Endothelial cell (in vitro differentiated cells): ENCODE measurements at places on chromosomes 2 and 18.

DNA sequence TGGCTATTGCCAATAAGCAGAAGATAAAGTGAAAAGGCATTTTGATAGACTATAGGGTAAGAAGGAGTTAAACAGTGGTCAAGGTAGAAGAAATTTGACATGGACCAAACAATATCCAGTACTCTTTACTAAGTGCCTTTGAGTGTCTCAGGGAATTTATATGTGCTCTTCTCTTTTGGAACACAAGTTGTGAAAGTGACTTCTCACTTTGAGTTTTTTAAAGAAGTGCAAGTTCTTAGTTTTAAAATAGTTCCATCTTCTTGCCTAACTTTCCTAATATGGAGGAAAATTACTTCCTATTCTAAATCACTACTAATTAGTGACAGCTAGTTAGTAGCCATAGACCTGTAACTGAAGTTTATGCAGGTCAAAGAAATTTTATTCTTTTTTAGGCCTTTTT, 63.4 kb downstream of the AFTPH start:
- no peaks in the 10 kb centered on the region for H3K36me3 ChIP-seq
- no peak overlapping the region for H3K27ac ChIP-seq
- H3K27me3 ChIP-seq, result peaks cover 3% of the 10 kb centered on the region
- H3K4me1 ChIP-seq, result peaks cover 19% of the 10 kb centered on the region
- no peak for DNase-seq
- no peak overlapping the region for H3K4me3 ChIP-seq

DNA sequence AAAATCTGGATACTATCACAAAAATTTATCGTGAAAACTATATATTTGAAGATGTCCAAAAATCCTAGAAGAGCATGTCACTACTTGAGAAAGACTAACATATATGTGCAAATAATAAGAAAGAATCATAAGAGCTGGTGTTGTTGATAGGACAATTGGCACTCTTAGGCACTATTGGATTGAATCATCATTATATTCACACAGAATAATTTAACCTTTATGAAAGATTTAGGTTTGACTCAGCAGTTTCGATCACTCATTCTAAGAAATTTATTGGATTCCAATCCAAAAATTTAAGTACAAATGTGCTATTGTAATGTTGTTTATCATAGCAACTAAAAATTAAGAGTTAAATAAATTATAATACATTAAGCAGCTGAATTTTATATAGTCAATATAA, 503.6 kb downstream of the SPAG16 start:
- no peak overlapping the region for H3K4me3 ChIP-seq
- H3K27ac ChIP-seq, result no peak overlapping the region
- no peak for DNase-seq
- H3K27me3 ChIP-seq, result no peaks in the 10 kb centered on the region
- H3K36me3 ChIP-seq, result no peaks in the 10 kb centered on the region

DNA sequence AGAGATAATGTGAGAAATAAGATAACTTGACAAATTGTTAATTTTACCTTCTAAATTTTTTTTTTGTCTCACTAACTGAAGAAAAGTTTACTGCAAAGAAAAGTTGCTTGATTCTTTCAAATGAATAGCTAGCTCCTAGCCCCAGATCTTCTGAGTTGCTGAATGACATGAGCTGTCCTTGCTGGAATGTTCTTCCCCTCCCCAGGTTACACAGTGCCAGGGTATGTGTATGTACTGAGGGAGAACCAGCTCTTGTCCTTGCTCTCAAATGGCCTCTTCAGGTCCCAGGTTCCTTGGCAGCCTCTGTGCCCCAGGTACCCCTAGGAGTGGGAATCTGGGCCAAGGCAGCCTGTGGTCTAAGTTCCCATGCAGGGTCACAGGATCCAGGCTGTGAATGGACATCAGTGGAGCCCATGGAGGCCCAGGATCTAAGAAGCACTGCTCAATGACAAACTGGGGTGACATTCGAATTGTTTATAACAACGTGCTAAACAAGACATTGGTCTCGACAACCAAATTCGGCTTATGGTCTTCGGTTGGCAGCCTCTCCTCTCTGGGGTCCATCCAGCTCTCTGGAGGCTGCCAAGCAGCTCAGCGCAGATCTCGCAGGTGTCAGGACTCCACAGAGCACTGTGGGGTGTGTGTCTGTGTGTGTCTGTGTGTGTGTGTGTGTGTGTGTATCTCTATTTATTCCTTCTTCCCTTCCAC, 17.1 kb upstream of the INO80C start:
- no peak overlapping the region for H3K4me3 ChIP-seq
- no peaks in the 10 kb centered on the region for H3K36me3 ChIP-seq
- peaks cover 22% of the 10 kb centered on the region for H3K4me1 ChIP-seq
- DNase-seq, result no peak

DNA sequence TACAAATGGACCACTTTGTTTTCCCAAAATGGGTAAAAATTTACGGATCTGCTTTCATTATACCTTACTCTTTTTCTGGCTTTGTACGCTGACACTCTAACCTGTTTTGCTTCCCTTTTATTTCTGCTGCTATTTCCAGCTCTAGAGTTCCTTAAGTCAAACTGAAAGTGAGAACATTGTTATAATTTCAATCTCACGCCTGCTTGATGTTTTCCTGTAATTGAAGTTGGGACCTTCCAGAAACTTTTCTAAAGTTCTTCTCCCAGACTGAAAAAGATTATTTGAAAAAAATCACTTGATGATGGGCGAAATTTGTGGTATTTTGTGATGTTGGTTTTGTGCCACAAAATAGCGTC, 1.8 kb downstream of the GLS start:
- peak overlapping the region; percentile 99 for H3K27ac ChIP-seq
- peak overlapping the region; percentile 96 for H3K4me3 ChIP-seq
- H3K4me1 ChIP-seq, result peaks cover 26% of the 10 kb centered on the region
- DNase-seq, result no peak
- peaks cover 4% of the 10 kb centered on the region for H3K27me3 ChIP-seq

DNA sequence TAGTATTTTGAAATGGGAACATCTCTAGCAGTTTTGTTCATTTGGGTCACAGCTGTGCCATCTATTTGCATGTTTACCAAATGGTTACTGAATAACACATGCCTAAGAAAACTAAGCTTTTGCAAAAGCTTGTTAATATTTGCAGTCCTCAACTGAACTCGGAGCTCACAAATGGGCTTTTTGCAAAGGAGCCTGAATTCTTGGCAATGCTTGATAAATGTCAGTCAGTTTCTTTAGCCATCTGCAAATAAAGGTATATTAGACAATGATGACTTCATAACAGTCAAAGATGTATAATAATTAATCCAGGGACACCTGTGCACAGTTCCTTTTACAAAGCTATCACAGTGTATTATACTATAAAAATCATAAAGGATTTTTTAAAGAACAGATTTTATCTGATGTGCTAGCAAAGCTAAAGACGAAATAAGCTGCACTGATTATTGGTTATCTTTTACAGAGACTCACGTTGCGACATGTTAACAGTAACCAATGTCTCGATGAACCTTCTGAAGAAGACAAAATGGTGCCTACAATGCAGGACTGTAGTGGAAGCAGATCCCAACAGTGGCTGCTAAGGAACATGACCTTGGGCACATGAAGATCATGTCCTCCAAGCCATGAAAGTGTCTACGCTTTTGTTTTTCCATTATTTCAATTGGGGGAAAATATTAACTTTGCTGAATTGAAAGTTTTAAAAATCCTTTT, 248.4 kb upstream of the KCNJ3 start:
- no peaks in the 10 kb centered on the region for H3K4me1 ChIP-seq
- DNase-seq, result no peak
- no peaks in the 10 kb centered on the region for H3K27me3 ChIP-seq
- H3K4me3 ChIP-seq, result no peak overlapping the region
- no peak overlapping the region for H3K27ac ChIP-seq

DNA sequence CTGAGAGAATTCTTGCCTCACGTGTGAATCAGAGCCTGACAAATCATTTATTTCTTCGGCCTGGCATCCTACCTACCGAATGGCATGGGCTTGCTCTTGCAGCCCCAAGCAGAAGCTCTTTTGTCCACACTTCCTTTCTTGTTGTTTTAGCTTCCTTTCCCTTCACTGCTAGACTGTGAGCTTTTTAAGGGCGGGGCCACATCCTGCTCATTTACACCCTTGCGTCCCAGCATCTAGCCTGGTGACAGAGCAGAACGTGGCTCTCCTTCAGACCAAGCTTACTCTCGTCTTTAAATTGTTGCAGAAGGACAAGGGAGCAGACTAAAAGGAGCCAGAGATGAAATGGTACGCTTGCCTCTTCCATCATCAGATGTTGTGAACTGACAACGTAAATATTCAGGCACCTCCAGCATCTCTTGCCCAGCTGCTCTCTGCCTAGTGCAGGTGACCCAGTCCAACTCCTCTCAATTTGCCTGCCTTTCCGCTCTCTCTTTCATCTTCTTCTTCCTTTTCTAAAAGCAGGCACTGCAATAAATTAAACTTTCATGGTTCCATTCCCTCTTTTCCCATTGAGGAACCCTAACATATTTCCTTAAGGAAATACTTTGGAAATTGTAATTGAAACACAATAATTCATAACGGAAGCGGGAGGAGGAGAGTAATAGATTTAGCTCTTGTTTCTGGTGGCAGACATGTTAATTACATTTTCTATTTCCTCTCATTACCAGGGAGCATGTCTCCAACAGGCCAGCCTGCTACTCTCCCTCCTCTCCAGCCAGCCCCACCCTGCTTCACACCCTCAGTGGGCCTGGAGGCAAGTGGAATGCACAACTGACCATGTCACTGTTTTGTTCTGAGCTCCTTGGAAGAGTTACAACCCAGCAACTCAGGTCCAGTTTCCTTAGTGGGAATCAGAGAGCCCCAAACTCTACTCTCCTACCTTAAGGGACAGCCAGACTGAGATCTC, 228.1 kb upstream of the TRIB2 start:
- no peaks in the 10 kb centered on the region for H3K36me3 ChIP-seq
- peaks cover 16% of the 10 kb centered on the region for H3K4me1 ChIP-seq
- DNase-seq, result no peak
- H3K4me3 ChIP-seq, result no peak overlapping the region
- H3K27me3 ChIP-seq, result peaks cover 4% of the 10 kb centered on the region

GRCh38 chr18:75473316-75473715, 45.8 kb upstream of the SMIM21 start:
- no peak overlapping the region for H3K4me3 ChIP-seq
- H3K4me1 ChIP-seq, result peaks cover 2% of the 10 kb centered on the region
- no peaks in the 10 kb centered on the region for H3K36me3 ChIP-seq

DNA sequence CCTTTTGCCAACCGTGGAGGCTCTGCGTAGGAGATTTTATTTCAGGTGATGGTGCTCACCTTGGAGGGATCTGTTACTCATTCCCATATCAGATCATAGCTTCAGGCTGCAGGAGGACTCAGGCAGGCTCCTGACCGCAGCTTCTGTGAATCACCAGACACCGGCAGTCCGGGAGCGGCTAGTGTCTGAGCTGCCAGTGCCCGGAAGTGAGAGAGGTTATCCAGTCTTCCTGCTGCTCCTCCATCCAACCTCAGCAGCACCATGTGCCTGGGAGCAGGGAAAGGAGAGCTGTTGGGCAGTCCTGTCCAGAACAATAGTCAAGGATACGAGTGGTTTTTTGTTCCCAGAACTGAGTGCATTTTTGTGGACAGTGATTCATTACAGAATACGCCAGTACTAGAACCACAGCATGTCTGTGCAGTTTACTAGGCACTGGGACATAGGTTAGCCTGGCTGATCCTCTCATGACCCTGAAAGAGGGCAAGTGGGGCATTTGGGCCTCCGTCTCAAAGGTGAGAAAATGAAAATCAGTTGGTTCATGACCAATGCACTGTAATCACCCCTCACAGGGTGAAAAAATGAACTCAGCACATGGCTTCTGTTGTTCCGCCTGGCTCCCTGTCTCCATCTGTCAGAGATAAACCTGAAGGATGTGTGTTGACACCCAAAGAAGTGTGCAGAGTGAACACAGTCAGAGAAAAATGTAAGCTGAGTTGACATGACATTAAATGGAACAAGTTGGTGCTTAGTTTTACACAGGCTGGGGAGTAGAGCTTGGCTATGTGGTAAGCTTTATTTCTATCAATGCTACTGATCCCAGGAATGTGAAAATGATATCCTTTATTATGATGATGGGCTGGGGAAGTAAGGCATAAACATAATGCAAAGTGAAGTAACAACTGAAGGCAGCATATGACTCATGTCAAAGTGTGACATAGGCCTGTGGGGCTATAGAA, 12.2 kb downstream of the FHOD3 start:
- no peak for DNase-seq
- H3K27me3 ChIP-seq, result peaks cover 2% of the 10 kb centered on the region
- no peaks in the 10 kb centered on the region for H3K36me3 ChIP-seq
- peaks cover 13% of the 10 kb centered on the region for H3K4me1 ChIP-seq
- no peak overlapping the region for H3K27ac ChIP-seq
- no peak overlapping the region for H3K4me3 ChIP-seq

DNA sequence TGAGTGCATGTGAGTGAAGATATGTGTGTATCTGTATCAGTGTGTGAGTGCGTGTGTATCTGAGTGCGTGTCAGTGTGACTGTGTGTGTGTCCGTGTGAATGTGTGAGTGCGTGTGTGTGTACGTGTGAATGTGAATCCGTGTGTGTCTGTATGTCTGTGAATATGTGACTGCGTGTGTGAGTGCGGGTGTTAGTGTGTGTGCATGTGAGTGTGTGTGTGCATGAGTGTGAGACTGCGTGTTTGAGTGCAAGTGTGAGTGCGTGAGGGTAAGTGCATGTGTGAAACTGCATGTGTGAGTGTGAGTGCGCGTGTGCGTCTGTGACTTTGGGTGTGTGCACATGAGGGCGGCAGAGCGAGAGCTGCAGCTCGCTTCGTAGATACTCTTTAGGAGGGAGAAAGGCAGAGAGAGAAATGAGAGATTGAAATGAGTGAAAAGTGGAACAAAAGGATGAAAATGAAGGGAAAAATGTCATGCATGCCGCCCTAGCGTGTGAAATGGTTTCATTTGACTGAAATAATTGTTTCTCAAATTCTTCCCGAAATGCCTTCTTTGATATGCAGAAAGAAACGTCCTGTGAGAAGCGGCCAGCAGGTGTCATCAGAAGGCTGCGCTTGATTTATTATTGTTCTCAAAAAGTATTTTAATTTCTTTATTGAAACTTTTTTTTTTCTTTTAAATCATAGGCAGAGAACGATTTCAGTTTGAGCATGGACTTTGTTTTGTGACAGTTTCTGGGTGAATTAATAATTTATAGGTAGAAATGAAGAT, 25.6 kb downstream of the ZNF407 start:
- H3K27ac ChIP-seq, result no peak overlapping the region
- H3K27me3 ChIP-seq, result no peaks in the 10 kb centered on the region
- H3K4me1 ChIP-seq, result no peaks in the 10 kb centered on the region
- DNase-seq, result no peak
- H3K36me3 ChIP-seq, result no peaks in the 10 kb centered on the region

DNA sequence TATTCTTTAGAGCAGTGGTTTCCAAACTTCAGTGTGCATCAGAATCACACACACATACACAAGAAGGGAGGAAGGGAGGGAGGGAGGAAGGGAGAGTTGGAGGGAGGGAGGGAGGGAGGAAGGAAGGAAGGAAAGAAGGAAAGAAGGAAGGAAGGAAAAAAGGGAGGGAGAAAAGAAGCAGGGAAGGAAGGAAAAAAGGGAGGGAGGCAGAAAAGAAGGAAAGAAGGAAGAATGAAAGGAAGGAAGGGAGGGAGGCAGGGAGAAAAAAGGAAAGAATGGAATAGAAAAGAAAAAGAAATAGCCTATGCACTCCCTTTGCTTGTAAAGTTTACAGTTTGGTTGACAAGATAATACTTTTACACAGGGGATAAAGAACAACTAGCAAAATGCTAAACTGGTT, 96.3 kb upstream of the BCL11A start:
- peaks cover 4% of the 10 kb centered on the region for H3K27me3 ChIP-seq
- no peaks in the 10 kb centered on the region for H3K4me1 ChIP-seq
- DNase-seq, result no peak
- H3K27ac ChIP-seq, result no peak overlapping the region
- no peaks in the 10 kb centered on the region for H3K36me3 ChIP-seq
- no peak overlapping the region for H3K4me3 ChIP-seq
